ENCODE measurements at places on chromosomes 7 and 10.

DNA sequence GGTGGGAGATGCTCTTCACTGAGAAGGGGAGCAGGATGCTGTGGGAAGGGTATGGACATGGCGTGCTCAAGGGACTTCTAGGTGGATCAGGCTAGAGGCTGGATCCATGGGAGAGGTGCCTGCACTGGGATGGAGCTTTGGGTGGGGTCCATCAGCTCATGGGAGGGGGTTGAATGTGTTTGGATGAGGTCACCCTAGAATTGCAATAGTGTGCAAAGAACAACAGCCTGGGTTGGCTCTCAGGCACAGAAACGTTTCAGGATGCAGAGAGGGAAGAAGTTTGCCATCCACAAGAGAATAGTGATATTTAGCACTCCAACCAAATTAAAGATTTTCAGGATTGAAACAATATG is 66.1 kb downstream of the SNX10 start:
- DNase-seq = no peak

DNA sequence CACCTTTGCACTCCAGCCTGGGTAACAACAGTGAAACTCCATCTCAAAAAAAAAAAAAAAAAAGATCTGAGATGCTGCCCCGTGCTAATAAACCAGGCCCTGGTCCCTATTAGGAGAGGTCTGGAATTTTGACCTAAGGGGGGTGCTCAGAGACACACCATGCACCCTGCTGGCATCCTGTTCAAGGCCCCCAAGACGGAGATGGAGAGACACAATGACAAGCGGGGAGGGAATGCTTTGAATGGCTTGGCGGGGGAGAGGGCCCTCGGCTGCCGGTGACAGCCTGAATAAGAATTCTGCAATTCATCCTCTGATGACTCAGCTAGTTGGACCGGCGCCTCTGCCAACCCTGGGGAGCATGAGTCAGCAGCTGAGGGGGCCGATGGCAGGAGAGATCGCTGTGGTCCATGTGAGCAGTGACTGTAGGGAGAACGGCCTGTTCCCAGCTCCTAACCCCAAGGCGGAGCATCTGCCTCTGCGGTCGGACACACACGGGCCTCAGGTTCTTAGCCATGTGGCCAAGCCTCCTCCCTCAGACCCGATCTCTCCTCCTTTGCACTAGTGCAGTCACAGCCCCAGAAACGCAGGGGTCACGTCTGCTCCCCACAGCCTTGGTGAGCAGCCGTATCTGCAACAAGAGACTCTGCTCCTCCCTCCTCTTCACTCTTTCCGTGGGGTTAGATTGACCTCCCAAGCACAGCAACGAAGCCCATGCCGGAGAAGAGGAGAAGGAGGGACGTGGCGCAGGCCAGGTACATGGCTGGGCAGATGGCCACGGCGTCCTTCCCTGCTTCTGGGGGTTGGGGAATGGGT is 14.9 kb downstream of the TRIM56 start:
- peak; percentile 64 for DNase-seq

GRCh38 chr10:59016043-59016442 is 160.4 kb upstream of the PHYHIPL start:
- DNase-seq = no peak

DNA sequence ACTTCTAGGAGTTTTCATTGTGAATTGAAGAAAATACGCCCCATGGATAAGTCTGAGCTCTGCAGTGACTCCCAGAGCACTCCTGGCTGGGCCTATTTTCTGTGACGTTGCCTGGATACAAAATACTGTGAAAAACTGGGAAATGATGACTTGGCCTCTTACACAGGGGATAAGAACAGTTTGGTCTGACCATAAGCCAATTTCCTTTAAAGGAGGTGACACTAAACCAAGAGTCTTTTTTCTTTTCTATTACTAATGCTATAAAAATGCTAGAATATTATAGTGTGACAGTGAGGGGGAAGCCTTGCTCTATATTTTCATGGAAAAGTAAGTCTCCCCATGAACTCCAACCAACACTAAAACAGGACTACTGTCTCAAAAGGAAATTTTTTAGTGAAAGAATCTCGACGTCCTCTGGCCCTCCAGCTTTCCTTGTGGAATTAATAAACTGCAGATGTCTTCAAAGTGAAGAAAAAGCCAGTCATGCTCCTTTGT is 45.5 kb downstream of the MYOF start:
- no peak for DNase-seq

DNA sequence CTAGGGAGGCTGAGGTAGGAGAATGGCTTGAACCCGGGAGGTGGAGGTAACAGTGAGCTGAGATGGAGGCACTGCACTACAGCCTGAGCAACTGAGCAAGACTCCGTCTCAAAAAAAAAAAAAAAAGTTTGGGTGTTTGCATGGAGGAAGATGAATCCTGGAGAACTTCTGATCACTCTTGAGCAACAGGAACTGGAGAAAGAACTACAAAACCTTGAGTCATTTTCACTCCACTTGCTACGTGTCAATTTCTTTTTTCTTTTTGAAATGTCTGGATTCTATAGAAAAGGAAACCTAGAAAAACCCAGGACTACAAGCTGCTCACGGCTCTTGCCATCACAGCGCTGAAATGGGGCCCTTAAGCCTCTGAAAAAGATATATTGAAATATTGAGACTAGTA is 189.6 kb upstream of the NRP1 start:
- no peak for DNase-seq

DNA sequence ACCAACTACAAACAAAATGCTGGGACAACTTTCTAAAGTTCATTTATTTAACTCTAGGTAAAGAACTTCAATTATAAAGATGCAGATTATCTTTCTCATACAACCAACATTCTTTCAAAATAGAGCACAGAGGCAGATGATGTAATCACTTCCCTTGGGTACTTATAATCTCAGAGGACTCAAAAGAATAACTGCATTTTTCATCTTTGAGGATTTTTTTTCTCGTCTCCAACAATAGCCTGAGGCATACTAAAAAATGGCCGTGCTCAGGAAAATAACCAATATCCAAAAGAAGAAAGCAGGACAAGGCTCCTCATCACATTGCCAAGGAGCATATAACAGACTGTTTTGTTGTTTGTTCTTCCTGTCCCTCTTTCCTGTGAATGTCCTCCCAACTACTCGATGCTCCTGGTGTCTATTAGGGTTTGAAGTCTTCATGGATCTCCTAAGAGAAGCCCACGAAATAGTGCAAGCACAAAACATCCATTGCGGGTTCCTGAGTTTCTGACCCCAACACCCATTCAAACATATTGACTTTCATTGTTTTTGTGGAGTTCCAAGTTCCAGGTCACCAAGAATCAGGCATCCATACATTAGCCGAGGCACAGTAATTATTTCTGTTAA is 182.9 kb downstream of the SORCS1 start:
- no peak for DNase-seq

- DNase-seq = no peak
These were observed 16.6 kb upstream of the ARPC1A start for GRCh38 chr7:99309111-99309510.

DNA sequence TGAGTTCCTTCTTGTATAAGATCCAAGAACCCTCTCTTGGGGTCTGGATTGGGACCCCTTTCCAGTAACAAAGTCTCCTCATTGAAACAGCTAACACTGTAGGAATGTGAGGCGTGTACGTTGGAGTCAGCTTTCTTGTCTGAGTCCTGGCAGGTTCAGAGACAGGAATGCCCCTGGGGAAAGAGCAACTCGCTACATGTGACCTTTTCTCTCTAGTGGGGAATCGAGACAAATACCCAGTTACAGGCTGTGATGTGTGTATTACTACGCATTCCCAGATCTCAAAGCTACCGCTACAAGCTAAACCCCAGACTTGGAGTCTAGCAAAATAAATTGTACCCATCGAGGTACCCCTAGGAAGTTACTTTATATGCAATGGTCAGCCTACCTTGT is 85.6 kb upstream of the FRMD4A start:
- DNase-seq = no peak

- DNase-seq = no peak
These were observed 93.7 kb downstream of the DGKI start for GRCh38 chr7:137753067-137753466.

DNA sequence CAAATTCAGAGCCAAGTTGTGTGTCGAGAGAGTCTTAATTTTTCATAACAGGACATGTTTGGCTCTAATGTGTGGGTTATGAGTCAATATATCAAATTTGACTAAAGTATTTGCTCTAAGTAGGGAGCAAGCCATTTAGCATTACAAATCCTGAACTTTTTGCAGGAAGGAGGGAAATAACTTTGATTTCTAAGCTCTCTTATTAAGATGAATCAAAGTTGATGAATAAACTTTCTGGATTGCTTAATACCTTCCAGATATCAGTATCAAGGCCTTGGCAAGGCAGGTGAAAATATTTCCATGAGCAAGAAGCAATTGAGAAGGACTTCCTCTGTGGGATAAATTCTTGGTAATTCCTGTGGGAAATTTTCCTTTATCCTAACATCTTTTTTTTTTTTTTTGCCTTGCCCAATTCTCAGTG is 258.8 kb downstream of the AHR start:
- DNase-seq = no peak

DNA sequence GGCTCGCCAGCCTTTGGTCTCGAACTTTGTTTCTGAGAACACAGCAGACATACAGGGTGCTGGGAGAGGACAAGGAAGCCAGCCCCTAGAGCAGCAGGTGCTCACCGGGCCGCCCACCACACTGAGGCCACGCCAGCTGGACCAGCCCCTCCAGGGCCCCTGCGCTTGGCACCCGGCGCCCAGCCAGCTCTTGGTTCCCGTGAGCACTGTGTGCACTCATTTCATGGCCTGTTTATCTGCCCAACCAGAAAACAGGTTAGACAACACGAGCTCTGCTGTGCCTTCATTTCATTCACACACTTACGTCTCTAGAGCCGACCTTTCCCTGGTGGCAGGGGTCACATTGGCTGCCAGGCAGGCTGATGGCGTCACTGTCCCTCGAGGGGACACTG is 104.0 kb downstream of the CYTH3 start:
- DNase-seq = no peak

GRCh38 chr7:45420843-45421495 is 153.2 kb upstream of the ADCY1 start:
- DNase-seq = no peak

DNA sequence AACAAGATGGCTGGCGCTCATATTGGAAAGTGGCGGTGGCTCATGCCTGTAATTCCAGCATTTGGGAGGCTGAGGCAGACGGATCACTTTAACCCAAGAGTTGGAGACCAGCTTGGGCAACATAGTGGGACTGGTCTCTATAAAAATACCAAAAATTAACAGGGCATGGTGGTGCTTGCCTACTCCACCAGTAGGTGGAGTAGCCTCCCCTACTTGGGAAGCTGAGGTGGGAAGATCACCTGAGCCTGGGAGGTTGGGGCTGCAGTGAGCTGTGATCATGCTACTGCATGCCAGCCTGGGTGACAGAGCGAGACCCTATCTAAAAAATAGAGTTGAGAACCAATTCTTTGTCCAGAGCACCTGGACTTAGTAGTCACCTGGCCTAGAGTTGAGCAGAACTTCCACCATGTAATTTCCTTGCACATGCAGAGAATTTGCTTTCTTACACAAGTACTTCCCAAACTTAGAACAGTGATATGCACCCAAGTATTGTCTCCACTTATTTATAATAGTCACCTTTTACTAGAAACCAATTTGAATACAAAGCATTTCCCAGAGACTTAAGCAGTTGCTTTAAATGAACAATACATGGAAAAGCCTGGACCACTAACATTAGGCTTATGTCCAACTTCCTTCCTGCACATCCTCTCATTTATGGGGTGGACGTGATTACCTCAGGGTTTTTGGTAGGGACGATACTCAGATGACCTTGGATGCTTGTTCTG is 15.9 kb downstream of the LAMB4 start:
- DNase-seq = no peak

GRCh38 chr7:82172017-82172416 is 271.6 kb downstream of the CACNA2D1 start:
- no peak for DNase-seq

- no peak for DNase-seq
These were observed 221.5 kb downstream of the TNS3 start for GRCh38 chr7:47360301-47360900.

DNA sequence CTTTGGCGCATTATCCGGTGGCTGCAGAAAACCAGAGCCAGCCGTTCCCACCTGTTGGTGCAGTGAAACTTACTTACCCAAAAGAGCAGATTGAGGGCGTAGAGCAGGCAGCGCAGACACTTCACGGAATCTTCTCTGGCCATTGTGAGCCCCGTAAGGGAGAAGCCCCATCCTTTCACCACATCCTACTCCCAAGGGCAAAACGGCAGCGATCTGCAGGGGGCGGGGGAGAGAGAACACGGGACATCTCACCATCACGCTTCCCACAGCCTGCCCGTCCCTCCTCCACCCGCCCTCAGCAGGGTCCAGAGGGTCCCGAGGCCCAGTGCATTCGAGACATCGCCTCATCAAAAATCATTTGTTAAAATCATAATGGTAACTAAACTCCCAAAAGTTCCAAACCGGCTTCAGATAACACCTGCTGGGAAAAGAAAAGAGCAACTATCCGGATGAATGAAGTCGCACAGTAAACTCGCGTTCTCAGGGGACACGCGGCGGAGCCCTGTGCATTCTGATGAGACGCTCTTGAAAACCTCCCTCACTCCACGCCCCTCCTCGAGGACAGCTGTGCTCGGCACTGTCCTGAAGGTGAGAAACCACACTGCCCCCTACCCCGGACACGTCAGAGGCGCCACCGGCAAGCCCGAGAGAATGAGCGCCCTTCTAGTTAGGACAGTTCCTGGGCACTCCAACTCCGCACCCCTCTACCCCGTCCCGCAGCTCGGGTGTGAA is 1.2 kb downstream of the TSPAN12 start:
- no peak for DNase-seq

GRCh38 chr10:20281579-20281978 is 465.3 kb downstream of the PLXDC2 start:
- no peak for DNase-seq

DNA sequence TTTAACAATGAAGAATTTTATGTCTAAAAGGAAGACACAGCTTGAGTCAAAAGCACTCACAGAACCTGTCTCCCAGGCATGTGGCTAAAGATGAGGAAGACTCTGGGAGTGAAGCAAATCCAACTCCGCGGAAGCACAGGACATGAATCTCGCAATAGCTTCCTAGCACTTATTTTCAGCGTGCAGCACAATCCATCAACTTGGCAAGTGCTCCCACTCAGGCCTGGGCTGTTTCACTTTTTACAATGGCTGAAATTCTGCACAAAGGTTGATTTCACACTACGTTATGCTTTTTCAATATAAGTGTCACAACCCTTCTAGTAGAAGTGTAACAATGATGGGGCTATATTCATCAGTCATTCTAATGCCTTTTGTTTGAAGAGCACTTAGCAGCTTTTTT is 180.2 kb downstream of the XPNPEP1 start:
- DNase-seq = no peak

GRCh38 chr7:157400171-157400860 is 63.5 kb downstream of the DNAJB6 start:
- DNase-seq = no peak

- no peak for DNase-seq
These were observed 536.0 kb downstream of the GATA3 start for GRCh38 chr10:8590518-8590917.

DNA sequence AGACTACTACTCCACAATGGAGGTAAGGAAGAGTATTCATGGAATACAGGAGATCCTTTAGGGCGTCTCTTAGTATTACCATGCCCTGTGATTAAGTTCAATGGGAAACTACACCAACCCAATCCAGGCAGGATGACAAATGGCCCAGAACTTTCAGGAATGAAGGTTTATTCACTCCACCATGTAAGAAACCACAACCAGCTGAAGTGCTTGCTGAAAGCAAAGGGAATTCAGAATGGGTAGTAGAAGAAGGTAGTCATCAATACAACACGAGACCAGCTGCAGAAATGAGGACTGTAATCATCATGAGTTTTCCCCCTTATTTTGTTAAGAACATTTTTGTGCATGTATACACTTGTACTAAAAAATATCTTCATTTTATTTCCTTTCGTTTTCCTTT is 76.6 kb downstream of the GPR37 start:
- no peak for DNase-seq

GRCh38 chr10:10644008-10644646 is 373.5 kb upstream of the CELF2 start:
- no peak for DNase-seq

All from activated CD4-positive, alpha-beta T cell treated with anti-CD3 and anti-CD28 coated beads, Interleukin-2, amount 50 U/mL, for 24 hours (primary cell).